Esophagus squamous epithelium (tissue), 5 donors: ENCODE measurements at places on chromosomes 2 and 18.

DNA sequence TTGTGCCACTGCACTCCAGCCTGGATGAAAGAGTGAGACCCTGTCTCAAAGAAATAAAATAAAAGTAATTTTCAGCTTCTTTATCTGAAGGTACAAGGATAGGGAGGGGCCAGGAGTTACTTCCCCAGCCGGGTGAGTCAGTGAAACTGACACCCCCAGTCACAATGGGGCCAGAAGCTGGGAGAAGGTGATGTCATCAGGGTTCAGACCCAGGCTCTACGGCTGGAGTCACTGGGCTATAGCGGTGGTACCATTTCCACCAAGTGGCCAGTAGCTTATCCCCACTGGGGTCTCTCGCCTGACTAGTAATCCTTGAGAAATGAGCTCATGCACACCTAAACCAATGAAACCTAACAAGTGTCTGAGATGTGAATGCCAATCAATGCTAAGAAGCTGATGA lies 107.9 kb downstream of the ALPK2 start:
- no peaks in the 10 kb centered on the region for H3K4me1 ChIP-seq
- H3K27ac ChIP-seq, result peak overlapping the region; percentile 70
- no peak for DNase-seq
- no peaks in the 10 kb centered on the region for H3K27me3 ChIP-seq
- no peaks in the 10 kb centered on the region for H3K36me3 ChIP-seq

GRCh38 chr2:241561832-241562231 lies 3.3 kb downstream of the BOK start:
- H3K4me1 ChIP-seq, result peaks cover 45% of the 10 kb centered on the region
- DNase-seq, result no peak
- peak overlapping the region; percentile 84 for H3K4me3 ChIP-seq

DNA sequence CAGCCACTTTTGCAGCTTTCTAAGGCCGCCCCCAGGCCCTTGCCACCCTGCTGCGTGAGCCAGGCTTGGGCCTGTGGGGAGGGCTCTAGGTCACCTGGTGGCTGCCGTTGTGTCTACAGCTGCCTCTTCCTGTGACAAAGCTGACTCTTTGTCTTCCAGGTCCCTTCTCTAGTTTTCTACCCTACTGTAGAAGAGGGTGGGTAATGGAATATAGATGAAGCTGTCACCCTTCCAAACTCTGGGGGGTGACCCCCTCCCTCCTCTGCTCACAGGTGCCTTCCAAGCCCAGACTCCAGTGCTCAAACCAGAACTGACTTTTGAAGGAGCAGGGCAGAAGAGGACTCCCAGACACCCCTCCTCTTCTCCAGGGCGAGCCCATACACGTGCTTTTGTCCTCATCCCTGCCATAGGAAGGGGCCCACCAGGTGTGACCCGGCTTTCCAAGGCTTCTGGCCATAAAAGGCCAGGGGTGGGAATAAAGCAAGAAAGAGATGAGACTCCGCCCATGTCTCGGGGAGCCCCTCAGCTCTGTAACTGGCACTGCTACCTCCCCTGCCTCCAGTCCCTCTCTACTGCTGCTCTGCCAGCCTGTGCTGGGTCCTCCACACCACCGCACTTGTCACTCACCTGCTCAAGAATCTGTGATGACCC lies 17.9 kb upstream of the SDC1 start:
- no peak for DNase-seq
- no peaks in the 10 kb centered on the region for H3K27me3 ChIP-seq
- no peak overlapping the region for H3K4me3 ChIP-seq
- no peaks in the 10 kb centered on the region for H3K36me3 ChIP-seq
- H3K4me1 ChIP-seq, result no peaks in the 10 kb centered on the region

- H3K4me1 ChIP-seq, result peaks cover 10% of the 10 kb centered on the region
- no peaks in the 10 kb centered on the region for H3K27me3 ChIP-seq
Observed at GRCh38 chr2:71003966-71004755, 9.5 kb upstream of the TEX261 start.

GRCh38 chr2:177211169-177211568 lies 1.4 kb upstream of the HNRNPA3 start:
- H3K27me3 ChIP-seq, result no peaks in the 10 kb centered on the region
- H3K4me3 ChIP-seq, result peak overlapping the region; percentile 36
- H3K36me3 ChIP-seq, result peaks cover 1% of the 10 kb centered on the region
- peaks cover 22% of the 10 kb centered on the region for H3K4me1 ChIP-seq
- no peak for DNase-seq

DNA sequence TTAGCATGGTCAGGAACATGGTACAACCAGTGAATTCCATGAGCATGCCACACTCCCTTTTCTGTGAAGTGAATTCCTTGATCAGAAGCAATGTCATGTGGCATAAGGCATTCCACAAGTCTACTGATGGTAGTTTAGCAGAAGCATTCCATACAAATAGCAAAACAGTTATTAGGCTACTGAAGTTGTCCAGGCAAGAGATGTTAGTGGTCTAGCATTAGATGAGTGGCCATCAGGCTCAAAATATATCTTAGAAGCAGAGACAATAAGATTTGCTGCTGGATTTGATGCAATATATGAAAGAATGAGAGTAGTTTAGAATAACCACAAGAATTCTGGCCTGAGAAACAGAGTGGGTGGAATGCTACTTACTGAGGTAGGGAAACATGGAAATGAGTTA lies 355.3 kb upstream of the NRXN1 start:
- no peaks in the 10 kb centered on the region for H3K36me3 ChIP-seq
- no peak overlapping the region for H3K4me3 ChIP-seq
- H3K4me1 ChIP-seq, result peaks cover 14% of the 10 kb centered on the region
- DNase-seq, result no peak
- H3K27ac ChIP-seq, result no peak overlapping the region
- H3K27me3 ChIP-seq, result no peaks in the 10 kb centered on the region
